ENCODE measurements at places on chromosomes 11 and 22. TPM values are rescaled to one million over a fixed set of nuclear protein-coding genes. Genes with fewer than 3 reads are reported as not detected.

The DNAJB13 gene
- not detected for total RNA-seq

The KRTAP5-9 gene
- not detected for total RNA-seq

The HIRA gene
- 25.2 TPM for total RNA-seq

The GAL gene
- 3.3 TPM for total RNA-seq

The PLAAT4 gene
- 4.2 TPM for total RNA-seq

The CFAP68 gene
- total RNA-seq, result 9.0 TPM

The SULT4A1 gene
- not detected for total RNA-seq

The TST gene
- total RNA-seq, result 31.9 TPM

The OR2D3 gene
- total RNA-seq, result not detected

All from uterine smooth muscle cell (primary cell).